Stimulated activated CD8-positive, alpha-beta memory T cell treated with anti-CD3 and anti-CD28 coated beads, Interleukin-15, amount 100 ng/mL, for 1 hour (primary cell): ENCODE measurements at places on chromosomes 12 and 14.

GRCh38 chr12:52649066-52649465 lies 2.9 kb downstream of the KRT2 start:
- DNase-seq: no peak

DNA sequence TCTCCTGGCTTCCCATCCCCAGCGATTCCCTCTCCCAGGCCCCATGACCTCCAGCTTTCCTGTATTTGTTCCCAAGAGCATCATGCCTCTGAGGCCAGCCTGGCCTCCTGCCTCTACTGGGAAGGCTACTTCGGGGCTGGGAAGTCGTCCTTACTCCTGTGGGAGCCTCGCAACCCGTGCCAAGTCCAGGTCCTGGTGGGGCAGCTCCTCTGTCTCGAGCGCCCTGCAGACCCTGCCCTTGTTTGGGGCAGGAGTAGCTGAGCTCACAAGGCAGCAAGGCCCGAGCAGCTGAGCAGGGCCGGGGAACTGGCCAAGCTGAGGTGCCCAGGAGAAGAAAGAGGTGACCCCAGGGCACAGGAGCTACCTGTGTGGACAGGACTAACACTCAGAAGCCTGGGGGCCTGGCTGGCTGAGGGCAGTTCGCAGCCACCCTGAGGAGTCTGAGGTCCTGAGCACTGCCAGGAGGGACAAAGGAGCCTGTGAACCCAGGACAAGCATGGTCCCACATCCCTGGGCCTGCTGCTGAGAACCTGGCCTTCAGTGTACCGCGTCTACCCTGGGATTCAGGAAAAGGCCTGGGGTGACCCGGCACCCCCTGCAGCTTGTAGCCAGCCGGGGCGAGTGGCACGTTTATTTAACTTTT lies 14.3 kb downstream of the C12orf43 start:
- DNase-seq: no peak

- DNase-seq: no peak
Measured at GRCh38 chr12:51692016-51692415, 101.0 kb downstream of the SCN8A start.

DNA sequence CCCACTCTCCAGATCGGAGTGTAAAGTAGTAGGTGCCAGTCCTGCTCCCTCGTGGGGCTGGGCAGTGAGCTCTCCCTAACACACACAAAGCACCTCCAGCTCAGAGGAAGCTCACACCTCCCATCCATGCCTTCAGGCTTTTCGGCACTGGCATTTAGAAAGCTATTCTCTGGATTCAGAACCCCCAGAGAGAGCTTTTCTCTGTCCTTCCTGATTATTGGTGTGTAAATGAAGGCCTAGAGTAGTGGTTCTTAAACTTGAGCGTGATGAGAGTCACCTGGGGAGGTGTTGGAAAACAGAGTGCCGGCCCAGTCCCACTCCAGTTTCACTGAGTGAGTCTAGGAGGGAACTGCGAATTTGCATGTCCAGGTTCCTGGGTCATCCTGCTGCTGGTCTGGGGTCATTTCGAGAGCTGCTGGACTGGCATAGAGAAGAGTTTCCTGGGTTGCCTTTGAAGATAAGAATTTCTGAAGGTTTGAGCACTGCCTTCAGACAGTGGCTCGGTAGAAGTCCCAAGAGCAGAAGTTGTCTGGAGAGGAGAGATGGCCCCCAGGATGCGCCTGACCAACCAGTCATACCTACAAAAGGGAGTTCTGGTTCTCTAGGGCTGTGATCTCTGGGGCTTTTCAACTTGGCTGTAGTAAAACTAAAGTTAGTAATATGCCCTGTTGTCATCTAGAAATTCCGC lies 15.1 kb downstream of the CD9 start:
- DNase-seq: no peak

- DNase-seq: no peak
Measured at GRCh38 chr12:64991121-64991611, 129.9 kb downstream of the WIF1 start.

- no peak for DNase-seq
Measured at GRCh38 chr12:109554761-109555160, 18.5 kb downstream of the MMAB start.

- DNase-seq: no peak
Measured at GRCh38 chr12:65667932-65668331, 156.4 kb upstream of the HMGA2 start.
